ENCODE measurements at places on chromosomes 4 and X. TPM values are rescaled to one million over a fixed set of nuclear protein-coding genes. Genes with fewer than 3 reads are reported as not detected.

Gene GATA1
- total RNA-seq: not detected

DNA sequence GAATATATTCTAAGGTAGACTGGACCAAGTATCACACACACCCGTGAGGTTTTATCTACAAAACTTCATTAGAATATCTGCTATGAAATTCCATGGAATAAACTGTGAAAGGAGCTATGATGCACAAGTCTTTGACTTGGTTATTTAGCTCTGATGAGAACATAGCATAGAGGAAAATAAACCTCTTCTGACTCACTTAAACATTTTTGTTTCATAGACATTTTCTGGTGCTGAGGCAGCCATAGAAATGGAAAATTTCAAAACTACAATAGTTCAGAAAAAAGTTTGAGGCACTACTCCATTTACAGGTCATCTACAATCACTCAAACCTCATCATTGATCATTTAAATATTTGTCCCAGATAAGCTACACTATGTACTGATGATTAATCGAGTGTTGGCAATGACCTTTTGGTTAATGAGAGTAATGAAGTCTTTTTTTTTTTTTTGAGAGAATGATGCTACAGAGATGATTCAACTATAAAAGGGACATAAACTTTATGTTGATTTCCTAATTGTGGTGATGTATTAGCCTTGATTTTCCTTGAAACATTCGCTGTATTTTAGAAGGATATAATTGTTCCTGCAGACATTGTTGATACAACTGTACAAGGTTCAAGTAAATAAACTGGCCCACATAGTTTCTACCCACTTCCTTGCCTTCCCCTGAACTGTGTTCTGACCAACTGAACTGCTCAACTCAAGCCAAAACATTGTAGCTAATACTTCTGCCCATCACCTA, 77.5 kb downstream of the AREG start:
- DNase-seq: no peak
- H3K27ac ChIP-seq: no peak overlapping the region

Gene SPP1
- total RNA-seq: 5.6 TPM

Gene GNRHR
- not detected for total RNA-seq

Gene DMD
- 39.9 TPM for total RNA-seq

DNA sequence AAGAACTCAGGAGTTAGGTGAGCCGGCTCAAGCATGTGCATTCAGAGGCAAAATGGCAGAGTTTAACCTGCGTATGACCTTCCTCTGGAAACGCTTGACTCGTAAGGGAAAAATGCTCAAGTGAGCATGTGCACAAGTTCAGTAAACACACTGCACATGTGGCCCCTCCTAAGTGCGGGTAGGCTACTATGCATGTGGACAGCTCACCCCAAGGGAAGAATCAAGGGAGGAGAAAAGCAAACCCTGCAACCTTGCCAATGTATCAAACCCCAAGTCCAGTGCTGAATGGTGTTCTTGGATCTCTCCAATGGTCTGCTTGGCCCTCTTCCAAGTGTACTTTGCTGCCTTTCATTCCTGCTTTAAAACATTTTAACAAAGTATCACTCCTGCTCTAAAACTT, 407.1 kb downstream of the ADAM29 start:
- H3K4me1 ChIP-seq: no peaks in the 10 kb centered on the region
- H3K4me3 ChIP-seq: no peak overlapping the region
- no peak overlapping the region for H3K27ac ChIP-seq
- no peak for DNase-seq
- H3K27me3 ChIP-seq: no peaks in the 10 kb centered on the region
- H3K36me3 ChIP-seq: no peaks in the 10 kb centered on the region
